Activated naive CD4-positive, alpha-beta T cell treated with anti-CD3 and anti-CD28 coated beads, Interleukin-2, amount 50 U/mL, for 16 hours (primary cell): ENCODE measurements at places on chromosomes 12 and 14.

DNA sequence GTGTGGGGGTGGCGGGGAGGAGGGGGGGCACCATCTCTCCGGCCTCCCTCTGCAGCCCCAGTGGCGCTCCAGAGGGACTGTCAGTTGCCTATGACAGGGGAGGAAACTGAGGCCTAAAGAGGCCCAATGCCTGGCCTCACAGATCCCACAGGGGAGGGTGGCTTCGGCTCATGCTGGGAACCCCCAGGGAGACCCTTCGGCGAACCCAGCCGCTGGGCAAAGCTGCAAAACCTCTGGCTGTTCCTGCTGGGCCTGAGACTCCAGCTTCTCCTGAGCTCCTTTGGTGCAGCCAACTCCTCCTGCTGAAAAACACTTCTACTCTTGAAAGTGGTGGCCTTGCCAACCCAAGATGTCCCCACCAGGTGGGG is 170.1 kb upstream of the RTL1 start:
- no peak for DNase-seq

GRCh38 chr12:126248871-126249403 is 1183.7 kb downstream of the AACS start:
- DNase-seq: no peak

- DNase-seq: no peak
Measured at GRCh38 chr12:120196363-120196762, 1.8 kb upstream of the GCN1 start.

- peak; percentile 3 for DNase-seq
Measured at GRCh38 chr14:105866841-105867321, 340.5 kb downstream of the TMEM121 start.

DNA sequence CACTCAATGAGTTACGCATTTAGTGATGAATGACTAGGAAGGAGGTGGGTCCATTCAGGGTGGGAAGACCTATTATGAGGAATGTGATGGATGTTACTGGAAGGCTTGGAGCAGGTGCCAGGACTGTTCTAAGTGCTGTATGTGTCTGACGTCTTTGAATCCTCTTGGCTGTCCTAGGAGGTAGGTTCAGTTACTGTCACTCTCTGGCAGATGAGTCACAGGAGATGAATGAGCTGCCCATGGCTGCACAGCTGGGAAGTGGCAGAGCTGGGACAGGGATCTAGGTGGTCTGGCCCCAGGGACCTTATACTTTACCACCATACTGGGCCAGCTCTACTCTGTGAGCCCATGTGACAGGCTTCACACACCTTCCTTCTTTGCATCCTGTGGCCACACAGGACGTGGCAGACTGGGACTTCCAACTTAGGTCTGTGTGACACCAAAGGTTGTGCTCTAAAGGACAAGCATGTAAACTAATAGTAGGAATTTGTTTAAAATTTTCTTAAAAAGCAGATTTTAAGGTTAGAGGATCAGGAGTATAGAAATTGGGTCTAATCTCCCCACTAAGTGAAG is 24.0 kb downstream of the TCTN1 start:
- DNase-seq: no peak

GRCh38 chr12:9104087-9104486 is 11.6 kb downstream of the A2M start:
- DNase-seq: no peak

- DNase-seq: no peak
Measured at GRCh38 chr12:25187781-25188180, 7.2 kb downstream of the DNAI7 start.

DNA sequence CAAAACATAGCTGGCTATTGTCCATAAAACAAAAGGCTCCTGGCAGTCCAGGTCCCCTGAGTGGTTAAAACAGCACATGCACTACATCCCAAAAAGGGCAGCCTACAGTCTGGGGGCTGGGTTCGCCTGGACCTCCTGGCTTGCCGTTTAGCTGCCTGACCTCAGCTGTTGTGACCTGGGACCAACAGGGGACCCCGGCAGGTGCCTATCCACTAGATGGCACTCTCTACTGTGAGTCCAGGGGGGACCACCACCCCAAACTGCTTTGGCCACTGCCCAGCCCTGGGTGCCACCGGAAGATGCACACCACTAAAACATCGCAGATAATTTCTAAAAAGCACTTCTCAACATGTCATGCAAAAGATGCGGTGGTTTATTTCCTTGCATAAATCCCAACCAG is 2.9 kb upstream of the RTL1 start:
- no peak for DNase-seq

- DNase-seq: no peak
Measured at GRCh38 chr14:96893966-96894622, 96.9 kb downstream of the VRK1 start.

- no peak for DNase-seq
Measured at GRCh38 chr14:88130057-88130432, 125.1 kb downstream of the GPR65 start.
